ENCODE measurements at places on chromosomes 4 and X.
A peak's percentile ranks its signal among the peaks of the same experiment; 100 is the strongest.

- DNase-seq, result no peak
These were observed 181.5 kb downstream of the SLIT2 start for GRCh38 chr4:20433097-20433705.

- DNase-seq, result no peak
These were observed 2.8 kb downstream of the AWAT2 start for GRCh38 chrX:70046978-70047377.

DNA sequence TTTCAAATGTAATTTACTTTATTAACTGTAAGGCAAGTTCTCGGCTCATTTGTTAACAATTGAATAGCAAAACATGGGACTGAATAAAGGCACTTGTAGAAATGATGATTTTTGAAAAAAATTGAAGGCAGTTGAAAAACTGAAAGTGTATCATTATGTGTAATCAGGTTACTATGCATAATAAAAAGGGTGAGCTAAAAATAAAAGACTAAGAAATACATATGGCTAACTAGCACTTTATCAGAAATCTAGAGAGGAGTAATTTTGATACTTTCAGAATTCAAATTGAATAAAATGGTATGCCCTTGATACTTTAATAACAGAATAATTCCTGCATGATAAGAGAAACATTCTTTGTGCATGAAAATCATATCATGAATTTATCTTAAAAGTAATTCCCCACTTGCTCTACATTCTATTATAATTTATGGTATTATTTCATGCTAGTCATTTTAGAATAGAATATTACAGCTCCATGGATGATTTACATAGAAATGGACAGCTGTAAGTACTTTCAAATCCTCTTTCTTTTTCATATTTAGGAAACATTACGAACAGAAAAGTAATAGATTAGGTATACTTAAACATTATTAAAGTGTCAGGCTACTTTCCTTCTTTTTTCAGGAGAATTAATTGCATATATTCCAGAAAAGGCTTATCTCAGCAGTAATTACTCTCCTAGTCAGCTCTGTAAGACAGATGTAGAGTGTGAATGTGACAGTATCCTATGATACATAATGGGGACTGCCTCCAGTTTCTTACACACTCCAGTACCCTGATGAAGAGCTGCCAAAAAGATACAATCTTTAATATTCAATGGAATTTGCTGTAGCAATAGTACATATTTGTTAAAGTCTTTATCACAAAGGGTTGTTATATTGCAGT lies 697.3 kb downstream of the CCSER1 start:
- no peak for DNase-seq

GRCh38 chr4:101031971-101032370 lies 315.4 kb downstream of the PPP3CA start:
- DNase-seq, result no peak

GRCh38 chr4:181685911-181686310 lies 557.3 kb upstream of the TENM3 start:
- no peak for DNase-seq

- DNase-seq, result no peak
These were observed 24.3 kb upstream of the HGFAC start for GRCh38 chr4:3417448-3417847.

DNA sequence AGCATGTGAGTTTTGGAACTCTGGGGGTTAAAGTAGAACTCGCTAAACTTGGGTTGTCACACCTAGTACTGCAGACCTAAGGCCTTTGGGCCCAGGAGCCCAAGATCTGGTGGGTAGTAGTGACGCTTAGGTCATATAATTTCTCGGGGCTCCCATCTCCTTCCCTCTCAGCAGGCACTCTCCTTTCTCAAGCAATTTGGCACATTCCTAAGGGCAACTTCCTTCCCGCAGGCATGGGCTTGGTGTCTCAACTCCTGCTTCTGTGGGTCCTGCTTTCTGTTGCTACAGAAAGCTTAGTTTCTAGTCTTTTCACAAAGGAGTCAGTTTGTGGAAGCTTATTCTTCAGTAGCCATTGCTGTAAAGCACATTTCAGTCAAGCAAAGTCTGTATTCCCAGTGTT lies 10.4 kb upstream of the EDA start:
- no peak for DNase-seq

- DNase-seq, result no peak
These were observed at the start of gene IQSEC2 for GRCh38 chrX:53281321-53281822. Gene IQSEC2, minus strand, starts transcription at chrX:53281584.

- DNase-seq, result no peak
These were observed 164.0 kb downstream of the SH3KBP1 start for GRCh38 chrX:19723427-19723826.

GRCh38 chr4:107999932-108000539 lies 10.3 kb downstream of the HADH start:
- no peak for DNase-seq

DNA sequence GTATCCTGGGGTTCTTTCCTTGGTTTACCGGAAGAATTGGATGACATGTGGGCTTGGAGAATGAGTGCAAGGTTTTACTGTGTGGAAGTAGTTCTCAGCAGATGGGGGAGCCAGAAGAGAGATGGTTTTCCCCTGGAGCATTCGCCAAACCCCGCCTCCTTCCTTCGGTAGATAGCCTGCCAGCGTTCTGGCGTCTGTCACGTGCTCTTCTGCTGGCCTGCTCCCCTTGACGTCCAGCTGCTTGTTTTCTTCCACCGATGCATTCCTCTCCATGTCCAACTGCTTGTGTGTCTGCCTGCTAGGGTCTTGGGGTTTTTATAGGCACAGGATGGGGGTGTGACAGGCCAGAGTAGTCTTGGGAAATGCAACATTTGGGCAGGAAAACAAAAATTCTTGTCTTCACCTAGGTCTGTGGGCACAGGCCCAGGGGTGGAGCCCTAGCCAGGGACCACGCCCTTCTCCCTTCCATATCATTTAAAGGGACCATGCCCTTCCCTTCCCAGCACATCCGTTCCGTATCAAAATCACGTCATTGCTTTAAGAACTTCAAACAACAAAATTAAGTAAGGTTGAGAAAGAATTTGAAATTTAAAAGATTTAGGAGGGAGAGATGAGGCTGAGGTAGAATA lies 538.7 kb upstream of the SMIM31 start:
- no peak for DNase-seq

DNA sequence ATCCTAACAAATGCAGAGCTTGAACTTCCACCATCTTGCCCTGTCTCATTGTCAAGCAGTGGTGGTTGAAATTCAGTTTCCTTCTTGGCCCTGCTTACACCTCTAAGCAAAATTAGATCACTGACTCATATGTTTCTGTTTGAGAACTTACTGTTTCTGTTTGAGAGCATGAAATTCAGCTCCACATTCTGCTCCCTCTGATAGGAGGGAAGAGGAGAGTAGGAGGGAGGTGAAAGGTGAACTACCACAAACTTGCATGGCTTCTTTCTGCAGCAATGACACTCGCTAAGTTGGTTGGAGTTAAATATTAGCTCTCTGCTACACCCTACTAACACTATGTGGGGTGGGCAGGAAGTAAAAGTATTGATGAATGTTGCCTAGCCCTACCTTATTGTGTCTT lies 117.8 kb upstream of the EDA2R start:
- DNase-seq, result no peak

- DNase-seq, result no peak
These were observed 43.9 kb downstream of the SCFD2 start for GRCh38 chr4:53321984-53322289.

- no peak for DNase-seq
These were observed 72.7 kb upstream of the BOD1L1 start for GRCh38 chr4:13700021-13700857.

- DNase-seq, result no peak
These were observed 44.2 kb downstream of the COQ2 start for GRCh38 chr4:83240379-83240875.

DNA sequence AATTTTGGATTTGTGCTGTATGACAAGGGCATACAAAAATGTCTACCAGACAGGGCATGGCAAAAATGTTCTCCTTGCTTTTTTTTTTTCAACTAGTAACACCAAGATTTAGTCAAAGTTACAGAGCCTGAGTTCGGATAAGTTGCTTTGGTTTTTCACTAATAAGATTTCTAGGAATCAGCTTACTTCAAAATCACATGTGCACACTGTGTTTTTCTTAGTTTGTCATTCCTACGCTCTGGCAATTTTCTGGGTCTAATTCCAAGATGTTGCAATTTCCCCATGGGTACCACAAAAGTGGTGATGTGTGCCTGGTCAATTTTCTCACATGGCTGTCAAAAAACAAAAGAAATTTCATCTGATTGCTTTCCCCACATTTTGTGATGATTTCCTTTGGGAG lies 6.3 kb downstream of the C1QTNF7 start:
- DNase-seq, result no peak

DNA sequence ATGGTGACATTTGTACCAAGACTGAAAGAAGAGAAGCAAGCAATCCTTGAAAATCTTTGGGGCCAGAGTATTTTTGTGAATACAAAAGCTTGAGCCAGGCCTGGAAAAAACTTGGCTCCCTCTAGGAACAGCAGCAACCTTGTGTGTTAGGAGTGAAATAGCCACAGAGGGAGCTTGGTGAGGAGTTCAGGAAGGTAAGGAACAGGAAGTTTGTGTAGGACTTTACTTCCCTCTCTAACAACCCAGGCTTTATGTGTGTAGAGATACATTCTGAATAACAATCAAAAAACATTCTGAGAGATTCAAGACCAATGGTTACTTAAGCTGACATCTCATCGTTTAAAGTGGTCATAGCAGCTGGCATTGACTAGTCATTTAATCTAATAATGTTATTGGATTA lies 668.5 kb downstream of the PCDH18 start:
- no peak for DNase-seq

- no peak for DNase-seq
These were observed 340.9 kb downstream of the ARHGAP10 start for GRCh38 chr4:148072789-148073188.

DNA sequence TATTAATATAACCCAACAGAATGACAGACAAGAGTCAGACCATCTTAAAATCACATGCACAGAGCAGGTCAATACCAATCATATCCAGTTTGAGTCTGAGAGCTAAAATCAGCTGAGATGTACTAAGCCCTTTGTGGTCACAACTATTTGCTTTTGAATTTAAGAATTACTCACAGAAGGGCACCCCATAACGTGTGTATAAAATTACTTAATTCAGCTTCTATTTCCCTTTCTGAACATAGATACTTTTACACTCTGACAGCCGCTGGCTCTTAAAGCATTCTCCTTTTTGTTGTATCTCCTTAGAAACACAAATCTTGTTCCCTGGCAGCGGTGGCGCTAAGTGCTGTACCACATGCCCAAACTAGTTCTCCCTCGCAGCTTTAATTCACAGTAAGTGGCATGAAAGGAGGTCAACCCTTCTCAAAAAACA lies 14.8 kb upstream of the PPARGC1A start:
- no peak for DNase-seq

DNA sequence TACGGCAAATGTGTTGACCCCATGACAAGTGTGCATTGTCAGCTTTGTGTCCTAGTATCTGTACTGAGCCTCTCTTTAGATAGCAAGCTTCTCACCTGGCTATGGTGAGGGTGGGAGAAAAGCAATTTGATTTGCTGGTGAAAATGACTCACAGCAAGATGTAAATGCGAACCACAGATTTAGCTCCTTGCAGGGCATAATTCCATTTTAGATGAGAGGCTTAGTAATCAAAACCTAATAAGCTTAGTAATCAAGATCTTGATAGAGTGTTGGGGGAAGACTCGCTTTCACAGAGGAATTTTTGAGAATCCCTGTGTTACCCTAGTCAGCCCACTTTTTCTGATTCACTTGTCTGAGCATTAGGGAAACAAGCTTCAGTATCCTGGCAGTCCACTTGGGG lies 7.7 kb upstream of the OCIAD2 start:
- DNase-seq, result peak; percentile 55

DNA sequence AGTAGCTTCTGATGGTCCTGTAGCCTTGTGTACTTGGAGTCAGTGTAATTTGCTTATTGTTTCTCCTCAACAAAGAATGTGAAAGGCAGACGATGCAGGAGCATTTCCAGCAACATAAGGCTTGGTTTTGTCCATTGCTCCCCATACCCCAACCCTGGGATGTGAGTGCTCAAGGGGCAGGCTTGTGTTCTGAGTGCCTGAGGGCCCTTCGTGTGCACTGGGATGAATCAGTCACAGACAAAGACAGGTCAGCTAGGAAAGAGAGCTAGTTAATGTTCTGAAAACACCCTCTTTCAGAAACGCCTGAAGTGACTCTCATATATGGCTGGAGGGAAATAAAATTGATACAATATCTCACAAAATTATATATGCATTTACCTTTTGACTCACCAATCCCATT lies 59.1 kb downstream of the PRPS1 start:
- DNase-seq, result no peak

DNA sequence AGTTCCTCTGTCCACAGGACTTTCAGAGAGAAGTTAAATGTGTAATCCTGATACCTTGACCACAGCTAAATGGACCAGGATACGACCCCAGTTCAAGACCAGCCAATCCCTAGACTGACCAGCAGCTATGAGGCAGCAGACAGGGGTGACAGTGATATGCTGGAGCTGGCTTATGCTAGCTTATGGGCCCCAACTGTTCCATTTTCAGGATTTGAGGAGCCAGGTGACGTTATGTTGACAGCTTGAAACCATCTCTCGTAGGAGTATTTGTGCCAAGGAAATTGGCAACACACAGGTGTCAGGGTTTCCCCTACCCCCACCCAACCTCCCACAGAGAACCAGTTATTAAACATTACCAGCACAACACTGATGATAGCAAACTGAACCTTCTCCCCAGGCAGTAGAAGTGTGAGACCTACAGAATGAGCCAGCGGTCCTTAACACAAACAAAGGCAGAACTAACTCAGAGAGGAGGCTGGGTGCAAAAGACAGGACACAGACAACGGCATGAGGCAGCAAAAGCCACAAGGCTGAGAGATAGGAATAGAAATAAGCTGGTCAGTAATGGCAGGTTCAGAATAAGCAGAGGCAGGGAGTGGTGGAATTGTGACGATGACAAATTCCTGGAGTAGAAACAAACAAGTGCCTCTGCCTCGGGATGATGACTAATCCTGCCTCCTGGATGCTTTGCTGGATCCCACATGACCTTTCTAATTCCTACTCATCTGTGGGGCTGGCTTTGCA lies 85.6 kb upstream of the CPEB2 start:
- peak; percentile 96 for DNase-seq

- DNase-seq, result no peak
These were observed 107.3 kb upstream of the PABPC4L start for GRCh38 chr4:134308910-134309309.

DNA sequence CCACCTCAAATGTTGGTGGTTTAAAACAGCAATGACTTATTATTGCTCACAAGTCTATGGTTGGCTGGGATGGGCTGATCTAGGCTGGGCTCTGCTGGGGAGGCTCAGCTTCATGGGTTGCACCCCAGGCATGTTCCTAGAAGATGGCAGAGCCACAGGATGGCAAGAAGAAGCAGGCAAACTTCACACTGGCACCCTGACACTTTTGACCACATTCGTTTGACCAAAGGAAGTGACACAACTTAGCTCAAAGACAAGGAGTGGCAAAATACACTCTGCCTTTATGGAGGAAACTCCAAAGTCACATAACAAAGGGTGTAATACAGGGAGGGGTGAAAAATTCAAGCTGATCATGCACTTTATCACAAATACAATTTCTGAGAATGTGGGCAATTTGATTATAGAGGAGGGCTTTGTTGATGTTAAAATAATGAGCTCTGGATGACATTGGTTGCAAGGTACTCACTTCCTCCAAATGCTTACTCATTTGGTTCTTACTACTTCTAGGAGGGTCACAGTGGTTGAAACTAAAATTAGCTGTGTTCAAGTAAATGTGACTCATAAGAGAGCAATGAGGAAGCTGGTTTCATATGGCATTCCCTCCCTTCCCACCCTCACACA lies 249.2 kb upstream of the RPS6KA3 start:
- peak; percentile 87 for DNase-seq

GRCh38 chr4:184357165-184357564 lies 117.2 kb downstream of the IRF2 start:
- no peak for DNase-seq

GRCh38 chr4:128847082-128847724 lies 37.7 kb downstream of the JADE1 start:
- no peak for DNase-seq

Measured in retinal pigment epithelial cell (primary cell).